ENCODE measurements at places on chromosomes 3 and 15.

DNA sequence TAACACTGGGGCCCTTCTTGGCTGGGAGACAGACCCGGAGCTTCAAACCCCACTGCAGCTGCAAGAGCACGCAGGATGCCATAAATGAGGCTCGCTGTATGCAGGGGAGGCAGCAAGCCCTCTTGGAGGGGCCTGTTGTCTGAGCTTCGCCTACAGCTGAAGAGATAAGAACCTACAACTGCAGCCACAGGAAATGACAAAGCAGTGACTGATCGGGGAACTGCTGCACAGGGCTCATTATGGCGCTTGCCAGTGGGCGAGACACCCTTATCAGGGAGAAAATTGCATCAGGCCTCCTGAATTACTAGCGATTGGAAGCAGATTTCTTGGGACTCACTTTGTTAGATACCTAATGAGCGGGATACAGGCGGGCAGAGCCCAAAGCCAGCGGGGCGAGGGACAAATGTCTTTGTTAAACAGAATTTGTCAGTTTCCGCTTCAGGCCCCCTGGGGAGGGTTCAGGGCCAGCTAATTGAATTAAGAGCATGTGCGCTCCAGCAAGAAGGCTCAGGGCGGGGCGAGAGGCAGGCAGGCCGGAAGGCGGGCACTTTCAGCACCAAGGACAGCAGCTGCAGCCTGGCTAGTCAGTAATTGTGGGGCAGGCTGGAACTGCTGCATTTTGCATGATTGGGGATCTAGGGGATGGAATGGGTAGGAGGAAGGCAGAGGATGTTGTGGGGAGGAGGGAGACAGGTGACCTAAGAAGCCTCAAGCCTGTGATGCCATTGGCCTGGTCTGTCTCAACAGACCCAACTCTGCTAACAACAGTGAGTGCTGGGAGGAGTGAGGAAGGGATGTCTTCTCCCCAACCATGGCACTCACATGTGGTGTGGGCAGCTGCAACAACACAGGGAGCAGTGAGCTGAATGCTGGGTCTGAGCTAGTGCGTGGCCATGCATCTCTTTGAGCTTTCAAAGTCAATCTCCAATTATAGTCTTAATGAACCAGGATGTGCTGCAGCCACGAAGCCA lies 55.3 kb downstream of the CCDC33 start:
- peak; percentile 36 for DNase-seq

- DNase-seq: no peak
Observed at GRCh38 chr15:83830381-83830780, 176.5 kb downstream of the ADAMTSL3 start.

DNA sequence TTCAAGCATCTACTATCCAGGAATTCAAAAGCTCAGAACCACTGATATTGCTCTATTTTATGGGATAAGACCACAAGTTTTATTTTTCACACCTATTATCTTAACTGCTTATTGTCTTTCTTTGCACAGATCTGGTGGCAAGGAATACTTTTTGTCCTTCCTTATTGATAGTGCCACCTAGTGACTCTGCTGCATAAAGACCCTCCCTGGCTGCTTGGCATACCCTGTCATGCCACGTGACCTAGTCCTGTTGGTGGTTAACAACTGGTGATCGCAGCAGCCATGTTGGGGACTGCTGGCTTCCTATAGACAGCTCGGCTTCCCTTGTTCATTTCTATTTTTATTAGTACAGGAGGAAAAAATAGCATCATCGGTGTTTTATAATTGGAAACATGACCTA lies 236.3 kb downstream of the MEX3B start:
- no peak for DNase-seq

GRCh38 chr15:27670486-27671209 lies 428.5 kb downstream of the OCA2 start:
- no peak for DNase-seq

- no peak for DNase-seq
Observed at GRCh38 chr15:64582202-64582601, 121.8 kb downstream of the ZNF609 start.

GRCh38 chr3:11090551-11090950 lies 63.7 kb upstream of the HRH1 start:
- no peak for DNase-seq

DNA sequence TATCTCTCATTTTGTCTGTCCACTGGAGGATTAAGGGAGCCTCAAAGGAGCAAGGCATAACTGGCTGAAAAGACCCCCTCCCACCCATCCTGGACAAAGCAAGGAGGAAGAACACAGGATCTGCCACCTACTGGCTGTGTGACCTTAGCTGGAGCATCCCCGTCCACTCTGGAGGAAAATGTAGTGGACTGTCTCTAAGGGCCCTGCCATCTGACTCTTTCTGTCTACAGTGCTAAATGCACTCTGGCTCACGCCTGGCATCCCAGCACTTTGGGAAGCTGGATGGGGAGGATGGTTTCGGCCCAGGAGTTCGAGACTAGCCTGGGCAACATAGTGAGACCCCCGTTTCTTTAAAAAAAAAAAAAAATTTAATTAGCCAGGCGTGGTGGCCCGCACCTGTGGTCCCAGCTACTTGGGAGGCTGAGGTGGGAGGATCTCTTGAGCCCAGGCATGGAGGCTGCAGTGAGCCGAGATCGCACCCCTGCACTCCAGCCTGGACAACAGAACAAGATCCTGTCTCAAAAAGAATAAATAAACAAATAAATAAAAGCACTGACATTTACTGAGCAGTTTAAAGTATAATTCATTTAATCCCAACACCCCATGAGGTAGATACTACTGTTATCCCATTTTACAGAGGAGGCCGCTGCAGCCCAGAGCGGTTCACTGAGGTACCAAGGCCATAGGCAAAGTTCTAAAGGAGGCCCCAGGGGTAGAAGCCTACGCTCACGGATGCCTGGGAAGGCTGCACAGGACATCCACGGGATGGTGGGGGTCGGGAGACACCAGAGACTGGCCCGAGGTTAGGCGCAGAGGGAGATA lies 1.1 kb downstream of the TBC1D2B start:
- DNase-seq: no peak

GRCh38 chr3:126023390-126023789 lies 54.4 kb downstream of the ROPN1B start:
- DNase-seq: no peak

GRCh38 chr15:100109486-100110035 lies 232.2 kb downstream of the ADAMTS17 start:
- no peak for DNase-seq

- no peak for DNase-seq
Observed at GRCh38 chr15:90364251-90364650, 12.2 kb downstream of the ZNF774 start.

- no peak for DNase-seq
Observed at GRCh38 chr3:127652246-127652995, 20.3 kb upstream of the ABTB1 start.

DNA sequence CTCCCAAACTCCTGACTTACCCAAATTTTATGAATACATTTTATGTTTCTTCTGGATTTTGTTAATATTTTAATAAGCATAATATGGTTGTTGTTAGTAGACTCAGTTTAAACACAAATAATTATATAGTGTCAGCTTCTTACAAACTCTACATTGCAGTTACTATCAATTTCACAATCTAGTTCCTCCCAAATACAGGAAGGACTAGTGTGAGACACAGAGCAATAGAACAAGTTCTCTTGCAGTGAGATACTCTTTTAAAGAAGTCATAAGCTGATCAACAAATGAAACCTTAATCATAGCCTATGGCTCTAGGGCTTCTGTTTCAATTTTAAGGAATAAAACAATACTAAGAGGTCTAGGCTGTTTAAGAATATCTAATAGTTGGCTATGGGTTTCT lies 86.1 kb downstream of the SAMMSON start:
- DNase-seq: no peak

DNA sequence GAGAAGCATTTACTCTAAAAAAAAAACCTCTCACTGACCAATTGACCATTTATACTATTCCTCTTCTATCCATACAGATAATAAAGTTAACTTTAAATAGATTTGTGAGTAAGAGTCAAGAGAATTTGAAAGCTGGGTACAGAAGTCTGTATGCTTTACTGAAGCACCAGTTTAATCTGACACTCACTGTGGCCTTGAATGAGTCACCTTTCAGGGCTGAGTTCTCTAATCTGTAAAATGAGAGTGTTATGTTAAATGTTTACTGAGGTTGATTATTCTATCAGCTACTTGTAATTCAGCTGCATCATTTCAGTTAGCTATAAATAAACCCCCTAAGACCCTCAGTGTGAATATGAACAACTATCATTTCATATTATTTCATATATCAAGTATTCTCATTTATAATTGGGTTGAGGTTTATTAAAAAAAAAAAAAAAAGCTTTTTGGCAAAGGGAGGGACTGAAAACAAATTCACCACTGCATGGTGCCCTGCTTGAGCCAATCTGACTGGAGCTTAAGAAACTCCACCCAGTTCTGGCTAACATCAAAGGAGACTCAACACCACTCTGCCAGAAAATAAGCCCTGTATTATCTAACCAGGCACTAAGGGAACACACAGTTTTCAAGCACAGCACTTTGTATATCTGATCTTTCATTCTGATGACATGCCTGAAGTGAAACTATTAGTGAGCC lies 2.8 kb downstream of the MAP4 start:
- no peak for DNase-seq

DNA sequence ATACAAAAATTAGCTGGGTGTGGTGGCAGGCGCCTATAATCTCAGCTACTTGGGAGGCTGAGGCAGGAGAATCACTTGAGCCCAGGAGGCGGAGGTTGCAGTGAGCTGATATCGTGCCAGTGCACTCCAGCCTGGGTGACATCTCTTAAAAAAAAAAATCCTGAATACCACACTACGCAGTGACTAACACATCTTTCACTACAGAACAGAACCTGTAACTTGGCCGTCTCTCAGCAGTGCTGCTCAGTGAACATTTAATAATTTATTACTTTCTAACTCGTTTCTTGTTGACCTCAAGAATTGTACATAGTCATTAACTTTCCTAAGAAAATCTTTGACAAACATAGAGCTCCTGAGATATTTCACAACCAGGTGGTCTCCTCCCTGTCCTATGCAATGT lies 3.8 kb downstream of the GREM1 start:
- no peak for DNase-seq

DNA sequence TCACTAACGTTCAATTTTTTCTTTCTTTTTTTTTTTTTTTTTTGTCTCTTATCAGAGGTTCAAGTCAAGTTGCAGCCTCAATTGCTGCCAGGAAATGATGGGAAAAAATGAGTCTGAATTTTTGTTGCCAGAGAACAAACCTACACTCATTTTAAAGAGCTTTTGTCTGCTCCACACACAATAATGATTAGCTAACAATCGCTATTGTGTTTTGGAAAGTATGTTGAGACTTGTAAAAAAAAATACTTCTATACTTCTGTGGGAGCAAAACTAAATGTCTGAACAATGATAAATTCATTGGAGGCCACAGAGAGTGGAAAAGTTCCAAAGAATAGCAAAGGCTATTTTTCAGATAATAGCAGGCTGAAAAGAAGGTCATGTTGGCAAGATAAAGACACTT lies 176.3 kb upstream of the LMCD1 start:
- DNase-seq: no peak
